ENCODE measurements at places on chromosomes 2 and 18.
A peak's percentile ranks its signal among the peaks of the same experiment; 100 is the strongest.

DNA sequence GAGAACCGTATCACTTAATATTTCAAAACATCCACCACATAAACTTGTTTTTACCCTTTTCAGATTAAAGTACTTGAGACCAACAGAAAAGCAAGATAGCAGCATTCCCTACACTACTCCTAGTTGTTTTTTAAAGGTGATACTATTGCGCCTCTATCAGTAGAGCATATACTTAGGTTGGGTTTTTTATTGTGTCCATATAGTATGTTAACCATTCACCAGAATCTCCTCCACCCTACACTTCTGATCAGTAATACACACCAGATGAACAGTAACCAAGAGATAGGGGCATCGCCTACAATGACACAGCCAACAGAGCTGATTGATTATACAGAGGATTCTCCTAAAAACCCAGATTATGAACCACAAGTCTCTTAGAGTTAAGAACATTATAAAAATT is 70.1 kb upstream of the ZNF385B start:
- DNase-seq, result no peak

GRCh38 chr2:144834998-144835633 is 315.2 kb upstream of the ZEB2 start:
- DNase-seq, result peak; percentile 88

GRCh38 chr18:35282353-35282752 is 7.7 kb downstream of the ZSCAN30 start:
- DNase-seq, result peak; percentile 95

DNA sequence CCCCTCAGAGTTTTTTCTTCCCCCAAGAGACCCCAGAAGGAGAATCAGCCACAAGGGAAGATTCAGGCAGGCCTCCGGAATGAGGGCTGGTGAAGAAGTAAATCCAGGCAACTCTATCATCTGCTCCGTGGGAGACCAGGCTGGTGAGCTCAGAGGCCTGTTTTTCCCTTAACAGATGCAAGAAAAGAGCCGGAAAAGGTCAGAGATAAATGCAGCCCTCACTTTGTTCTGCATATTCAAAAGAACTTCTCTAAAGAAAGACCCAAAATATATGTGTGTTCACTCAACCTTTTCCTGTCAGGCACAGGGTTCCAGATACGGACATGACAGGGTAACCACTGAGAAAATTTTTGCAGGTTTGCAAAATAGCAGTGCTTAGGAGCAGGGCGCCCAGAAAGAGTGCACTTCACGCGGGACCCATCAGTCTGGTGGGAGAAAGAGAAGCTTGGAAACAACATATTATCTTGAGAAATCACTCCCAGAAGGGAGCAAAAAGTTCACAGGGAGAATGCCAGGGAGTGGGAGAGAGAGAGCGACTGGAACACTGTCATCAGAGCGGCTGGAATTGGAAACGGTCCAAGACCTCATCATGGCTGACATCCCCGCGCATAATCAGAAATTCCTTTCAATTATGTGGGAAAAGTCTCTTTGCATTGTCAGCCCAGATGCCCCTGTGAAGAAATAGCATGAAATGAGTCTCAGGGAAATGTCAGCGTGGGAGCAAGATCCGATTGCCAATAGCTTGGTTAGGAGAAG is 244.8 kb upstream of the SLC14A2 start:
- DNase-seq, result no peak

DNA sequence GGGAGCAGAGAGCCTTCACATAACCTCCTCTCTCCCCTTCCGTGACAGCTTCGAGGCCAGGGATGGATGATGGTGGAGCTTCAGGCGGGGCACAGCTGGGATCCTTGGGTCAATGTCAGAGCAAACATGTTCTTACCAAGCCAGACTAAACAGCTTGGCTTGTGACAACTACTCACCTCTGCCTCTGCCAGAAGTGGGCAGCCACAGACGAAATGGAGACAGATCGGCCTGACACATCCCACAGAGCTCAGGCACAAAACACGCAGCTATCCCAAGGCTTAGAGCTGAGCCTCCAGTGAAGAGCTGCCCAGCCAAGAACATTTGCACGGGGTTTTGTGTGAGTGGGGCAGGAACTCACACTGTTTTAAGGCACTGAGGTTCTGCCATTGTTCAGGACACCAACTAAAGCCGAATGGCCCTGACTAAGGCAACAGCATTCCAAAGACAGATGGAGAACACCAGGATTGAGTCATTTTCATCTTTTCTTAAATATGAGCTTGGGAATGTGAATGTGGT is 12.8 kb downstream of the PXDN start:
- DNase-seq, result peak; percentile 86

GRCh38 chr2:240398661-240399267 is 36.7 kb upstream of the GPC1 start:
- DNase-seq, result no peak

- no peak for DNase-seq
These were observed 342.8 kb upstream of the RAB6C start for GRCh38 chr2:129636692-129637091.

DNA sequence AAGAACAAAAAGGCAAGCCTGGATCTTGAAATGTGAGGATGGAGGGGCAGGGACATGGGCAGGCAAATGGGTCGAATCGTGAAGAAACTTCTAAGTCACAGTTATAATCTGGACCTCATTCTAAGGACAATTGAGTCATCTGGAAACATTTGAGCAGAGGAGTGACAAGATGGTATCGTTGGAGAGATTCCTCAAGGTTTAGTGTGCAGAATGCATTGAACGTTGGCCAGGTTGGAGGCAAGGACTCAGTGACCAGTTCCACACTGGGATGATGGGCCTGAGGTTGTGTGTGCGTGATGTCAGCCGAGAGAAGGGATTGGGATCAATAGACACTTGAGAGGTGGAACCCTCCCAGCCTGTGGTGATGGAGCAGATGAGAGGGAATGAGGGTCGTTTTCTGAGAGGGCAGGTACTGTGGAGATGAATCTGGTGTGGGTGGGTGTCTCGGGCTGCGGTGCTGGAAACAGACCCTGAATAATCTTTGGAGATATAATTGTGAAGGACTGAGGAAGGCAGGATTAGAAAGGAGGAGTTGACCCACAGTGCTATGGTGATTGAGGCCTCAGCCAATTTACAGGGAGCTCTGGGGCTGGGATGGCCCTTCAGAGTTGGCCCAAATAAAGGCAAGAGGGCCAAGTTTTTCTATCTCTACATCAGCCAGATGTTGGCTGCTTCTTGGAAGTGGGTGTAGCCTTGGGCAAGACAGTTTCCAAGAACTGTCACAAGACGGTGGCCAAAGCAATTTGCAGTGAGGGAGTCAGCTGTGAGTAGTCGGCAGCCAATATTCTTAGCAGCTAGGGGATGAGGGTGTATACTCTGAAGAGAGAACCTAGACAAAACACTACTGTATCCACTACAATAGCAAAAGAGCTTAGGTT is 5.8 kb upstream of the ZNF532 start:
- DNase-seq, result no peak

DNA sequence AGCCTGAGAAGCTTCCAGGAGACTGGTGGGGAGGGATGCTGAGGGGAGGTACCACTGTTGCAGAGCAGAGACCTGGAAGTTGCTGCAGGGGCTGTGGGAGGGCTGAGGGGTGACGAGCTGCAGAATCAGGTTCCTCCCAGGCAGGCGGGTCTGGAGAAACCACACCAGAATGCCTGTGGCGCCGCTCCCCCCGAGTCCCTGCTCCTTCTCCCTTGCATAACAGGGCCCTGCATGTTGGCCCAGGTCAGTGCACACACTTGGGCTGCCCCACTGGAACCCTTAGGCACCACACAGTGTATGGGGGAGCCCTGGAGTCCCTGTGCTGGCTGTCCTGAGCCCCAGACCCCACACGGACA is 60.4 kb downstream of the ARL4C start:
- DNase-seq, result no peak

DNA sequence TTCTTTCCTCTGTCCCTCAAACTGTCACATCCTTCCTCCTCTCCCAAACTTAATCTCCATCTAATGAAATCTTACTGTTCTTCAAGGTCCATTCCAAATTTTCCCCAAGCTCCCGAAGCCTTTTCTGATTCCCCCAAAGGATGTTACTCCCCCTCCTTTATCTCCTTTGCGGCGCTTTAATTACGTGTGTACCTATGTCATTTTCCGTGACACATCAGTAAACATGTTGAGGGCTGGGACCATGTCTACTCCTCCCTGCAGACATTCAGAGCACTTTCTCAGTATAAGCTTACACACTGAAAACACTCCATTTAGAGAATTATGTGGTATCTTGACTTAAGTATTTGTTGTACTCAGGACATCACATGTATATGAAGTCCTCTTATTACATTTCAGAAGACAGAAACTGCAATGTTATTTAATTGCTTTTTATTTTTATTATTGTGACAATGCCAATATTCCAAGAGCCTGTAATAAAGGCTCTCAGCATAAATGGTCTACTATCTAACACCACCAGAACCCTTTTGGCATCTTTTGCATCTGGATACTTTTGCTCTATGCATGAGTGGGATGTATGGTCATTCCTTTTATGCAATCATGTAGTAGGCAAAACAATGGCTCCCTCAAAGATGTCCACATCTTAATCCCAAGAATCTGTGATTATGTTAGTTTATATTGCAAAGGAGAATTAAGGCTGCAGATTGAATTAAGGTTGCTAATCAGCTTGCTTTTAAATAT is 1.8 kb downstream of the NMI start:
- no peak for DNase-seq

DNA sequence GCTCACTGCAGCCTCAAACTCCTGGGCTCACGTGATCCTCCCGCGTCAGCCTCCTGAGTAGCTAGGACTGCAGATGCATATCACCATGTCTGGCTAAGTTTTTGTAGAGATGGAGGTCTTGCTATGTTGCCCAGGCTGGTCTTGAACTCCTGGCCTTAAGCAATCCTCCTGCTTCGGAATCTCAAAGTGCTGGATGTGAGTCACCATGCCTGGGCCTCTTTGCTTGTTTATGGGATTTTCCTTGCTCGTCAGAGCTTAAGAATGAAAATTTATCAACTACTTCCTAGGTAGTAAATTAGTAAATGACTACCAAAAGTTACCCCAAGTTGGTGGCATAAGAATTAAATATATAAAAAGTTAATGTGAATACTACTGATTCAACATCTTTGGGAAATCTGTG is 51.0 kb downstream of the ACTR3 start:
- DNase-seq, result peak; percentile 59

DNA sequence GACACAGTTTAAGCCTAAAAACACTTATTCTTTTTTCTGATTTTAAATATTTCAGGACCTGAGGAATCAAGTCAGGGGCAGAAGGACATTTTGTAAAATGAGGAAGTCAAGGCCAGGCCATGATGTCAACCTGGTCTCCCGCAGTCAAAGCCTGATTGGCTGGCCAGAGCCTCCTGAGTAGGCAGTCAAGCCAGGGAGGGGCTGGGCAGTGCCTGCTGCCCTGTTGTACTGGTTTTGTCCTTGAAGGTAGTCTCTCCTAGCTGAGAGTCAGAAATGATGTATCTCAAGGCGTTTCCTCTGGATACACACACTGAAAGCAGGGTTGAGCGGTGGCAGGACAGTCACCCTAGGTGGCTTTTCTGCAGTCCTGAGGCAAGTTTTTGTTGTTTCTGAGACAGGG is 19.8 kb downstream of the CCT7 start:
- DNase-seq, result no peak

DNA sequence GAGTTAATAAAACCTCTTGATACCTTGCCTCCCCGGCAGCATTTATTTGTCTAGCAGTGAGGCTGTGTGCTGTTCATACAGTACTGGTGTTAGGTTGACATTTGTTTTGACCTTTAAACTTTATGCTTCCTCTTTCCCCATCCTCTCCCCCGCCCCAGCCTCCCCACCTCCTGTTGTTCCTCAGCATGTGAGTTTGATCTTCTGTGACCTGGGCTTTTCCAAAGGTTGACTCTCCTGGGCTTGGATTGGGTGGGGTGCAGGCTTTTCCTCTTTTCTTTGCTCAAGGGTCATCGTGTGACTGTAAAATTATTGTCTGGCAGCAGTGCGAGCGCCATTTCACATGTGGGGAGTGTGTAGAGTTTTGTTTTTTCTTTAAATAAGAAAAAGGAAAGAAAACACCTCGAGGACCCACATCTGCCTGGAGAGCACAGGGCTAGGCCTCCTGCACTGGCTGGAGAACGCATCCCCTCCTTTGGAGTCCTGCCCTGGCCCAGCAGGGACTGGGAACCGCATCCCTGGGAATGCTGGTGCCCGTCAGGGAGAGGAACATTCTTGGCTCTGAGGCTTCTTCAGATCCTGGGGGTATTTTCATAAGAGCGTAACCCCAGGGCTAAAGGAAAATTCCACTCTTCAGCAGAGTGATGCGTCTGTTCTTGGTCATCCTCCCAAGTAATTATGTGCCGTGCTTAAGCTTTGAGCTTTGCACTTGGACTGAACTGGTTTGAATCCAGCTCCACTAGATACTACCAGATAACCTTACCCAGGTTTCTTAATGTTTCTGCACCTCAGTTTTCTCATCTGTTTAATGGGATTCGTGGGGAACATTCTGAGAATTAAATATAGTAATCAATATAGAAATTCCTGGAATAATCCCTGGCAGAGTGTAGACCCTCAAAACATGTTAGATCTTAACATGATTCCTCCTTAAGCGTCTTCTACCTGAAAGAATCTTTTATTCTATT is 91.5 kb downstream of the SETBP1 start:
- DNase-seq, result no peak

- DNase-seq, result no peak
These were observed 223.5 kb downstream of the HRH4 start for GRCh38 chr18:24683925-24684324.

- no peak for DNase-seq
These were observed 80.7 kb downstream of the PDCL3 start for GRCh38 chr2:100643467-100643866.

GRCh38 chr2:168722592-168722991 is 79.8 kb upstream of the NOSTRIN start:
- DNase-seq, result peak; percentile 52

GRCh38 chr2:118153433-118153832 is 65.2 kb downstream of the INSIG2 start:
- DNase-seq, result no peak

DNA sequence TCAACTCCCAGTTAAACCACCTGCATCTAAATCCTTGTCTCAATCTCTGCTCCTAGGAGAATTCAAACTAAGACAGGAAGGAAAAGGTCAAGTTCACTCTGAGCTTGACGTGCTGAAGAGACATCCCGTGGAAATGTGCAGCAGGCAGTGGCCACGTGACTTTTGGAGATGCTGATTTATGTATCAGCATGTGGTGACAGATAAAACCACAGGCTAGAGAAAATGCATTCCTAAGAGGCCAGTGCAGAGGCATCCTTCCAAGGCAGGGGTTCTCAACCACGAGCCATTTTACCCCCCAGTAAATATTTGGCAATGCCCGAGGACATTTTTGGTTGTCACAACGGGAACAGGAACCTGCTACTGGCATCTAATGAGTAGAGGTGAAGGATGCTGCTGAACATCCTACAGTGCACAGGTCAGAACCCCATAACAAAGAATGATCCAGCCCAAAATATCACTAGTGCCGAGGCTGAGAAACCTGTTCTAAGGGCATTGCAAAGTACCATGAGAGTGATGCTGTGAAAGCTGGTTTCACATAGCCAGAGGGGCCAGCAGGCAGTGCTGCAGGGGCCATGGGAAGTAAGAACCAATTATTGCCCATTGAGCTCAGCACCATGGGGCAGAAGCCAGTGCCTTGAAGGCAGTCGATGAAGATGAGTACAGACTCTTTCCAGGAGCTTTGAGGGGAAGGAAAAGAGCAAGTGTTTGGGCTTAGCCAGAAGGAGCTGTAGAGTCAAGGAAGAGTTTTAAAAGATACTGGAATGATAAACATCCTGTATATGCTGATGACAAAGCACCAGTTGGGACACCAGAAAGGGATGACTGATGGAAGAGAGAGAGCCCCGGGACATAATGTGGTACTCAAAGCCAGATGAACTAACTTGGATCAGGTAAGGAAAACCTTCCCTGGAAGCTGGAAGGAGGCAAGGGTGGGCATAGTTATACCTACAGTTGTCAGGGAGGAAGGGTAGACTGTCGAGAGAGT is 174.6 kb downstream of the HAUS1 start:
- peak; percentile 74 for DNase-seq
